Neural progenitor cell (in vitro differentiated cells): ENCODE measurements at places on chromosomes 11 and 22. TPM values are rescaled to one million over a fixed set of nuclear protein-coding genes. Genes with fewer than 3 reads are reported as not detected.

The OR8U1 gene
- not detected in 2 replicates for total RNA-seq

The MS4A8 gene
- total RNA-seq, result not detected in 2 replicates

The B4GAT1 gene
- 40.9 and 57.1 TPM in 2 replicates for total RNA-seq

The GCAT gene
- total RNA-seq, result 21.2 and 25.1 TPM in 2 replicates

The TIGD3 gene
- 2.5 and 4.3 TPM in 2 replicates for total RNA-seq

The CYB561A3 gene
- 12.1 and 18.2 TPM in 2 replicates for total RNA-seq

The C22orf31 gene
- not detected in 2 replicates for total RNA-seq

The SLC35C1 gene
- 1.3 and 3.2 TPM in 2 replicates for total RNA-seq

The TMEM191C gene
- total RNA-seq, result 1.5 TPM in 1 of 2 replicates, not detected in the other

The GLYAT gene
- total RNA-seq, result not detected in 2 replicates

The OR5AR1 gene
- total RNA-seq, result not detected in 2 replicates

The PHLDA2 gene
- not detected in 2 replicates for total RNA-seq

The POTEH gene
- not detected in 2 replicates for total RNA-seq

The MEI1 gene
- total RNA-seq, result 0.25 TPM in 1 of 2 replicates, not detected in the other

The GRM5 gene
- total RNA-seq, result 0.03 TPM in 1 of 2 replicates, not detected in the other

The L3MBTL2 gene
- total RNA-seq, result 14.4 and 24.4 TPM in 2 replicates

The SCN4B gene
- 3.6 and 7.1 TPM in 2 replicates for total RNA-seq

The MOV10L1 gene
- total RNA-seq, result 0.99 TPM in 1 of 2 replicates, not detected in the other

The MUC5B gene
- 0.03 TPM in 1 of 2 replicates, not detected in the other for total RNA-seq

The TP53I11 gene
- 23.1 and 91.9 TPM in 2 replicates for total RNA-seq

The OR5AS1 gene
- total RNA-seq, result not detected in 2 replicates

The SCN2B gene
- 0.15 and 0.37 TPM in 2 replicates for total RNA-seq

The DGCR6 gene
- 4.2 and 5.2 TPM in 2 replicates for total RNA-seq

The GAL3ST1 gene
- total RNA-seq, result 4.3 and 10.1 TPM in 2 replicates

The XNDC1N gene
- 6.6 and 14.8 TPM in 2 replicates for total RNA-seq

The SLC16A8 gene
- 1.0 and 3.1 TPM in 2 replicates for total RNA-seq

The ARHGAP1 gene
- total RNA-seq, result 8.1 and 11.8 TPM in 2 replicates

The F2 gene
- 0.06 TPM in 1 of 2 replicates, not detected in the other for total RNA-seq

The FGF19 gene
- total RNA-seq, result 0.09 TPM in 1 of 2 replicates, not detected in the other

The SULT4A1 gene
- total RNA-seq, result 14.2 and 15.7 TPM in 2 replicates

The YPEL4 gene
- total RNA-seq, result 0.22 TPM in 1 of 2 replicates, not detected in the other

The KCNK4 gene
- 0.19 TPM in 1 of 2 replicates, not detected in the other for total RNA-seq

The RCOR2 gene
- total RNA-seq, result 70.6 and 139 TPM in 2 replicates

The MGAT3 gene
- total RNA-seq, result 7.5 and 18.5 TPM in 2 replicates

The DDIAS gene
- total RNA-seq, result 19.9 and 47.7 TPM in 2 replicates

The MMP13 gene
- not detected in 2 replicates for total RNA-seq
